ENCODE measurements at places on chromosomes 1 and 21. TPM values are rescaled to one million over a fixed set of nuclear protein-coding genes. Genes with fewer than 3 reads are reported as not detected.

The DAB1 gene
- 4.6 TPM for total RNA-seq

The GJA9 gene
- total RNA-seq, result not detected

The ACTN2 gene
- total RNA-seq, result 1,902 TPM

The LRRC47 gene
- 51.4 TPM for total RNA-seq

The HRNR gene
- total RNA-seq, result not detected

GRCh38 chr1:145758116-145758515 lies 38.8 kb downstream of the CD160 start:
- no peak for DNase-seq

DNA sequence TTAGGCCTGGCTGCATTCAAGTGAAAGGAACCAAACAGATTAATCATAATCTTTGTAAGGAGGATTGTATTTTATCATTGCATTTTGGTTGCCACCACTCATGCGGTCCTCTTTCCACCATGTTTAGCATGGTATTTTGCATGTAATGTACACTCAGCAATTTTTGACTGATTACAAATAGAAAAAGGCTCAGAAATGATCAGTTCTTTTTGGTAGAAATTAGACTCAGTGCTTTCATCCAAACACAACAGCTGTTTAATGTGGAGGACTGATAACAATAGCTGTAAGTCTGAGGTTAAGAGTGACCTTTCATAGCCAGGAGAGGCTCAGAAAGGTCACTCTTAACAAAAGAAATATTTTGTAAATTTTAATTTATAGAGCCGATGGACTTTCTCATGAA lies 25.3 kb upstream of the DPH5 start:
- no peak for DNase-seq

- peak; percentile 9 for DNase-seq
Observed at GRCh38 chr21:43797925-43798715, 8.7 kb downstream of the RRP1 start.

GRCh38 chr1:28056129-28056925 lies 32.1 kb downstream of the EYA3 start:
- DNase-seq, result no peak

- DNase-seq, result no peak
Observed at GRCh38 chr1:15181564-15181963, 28.0 kb downstream of the TMEM51 start.

DNA sequence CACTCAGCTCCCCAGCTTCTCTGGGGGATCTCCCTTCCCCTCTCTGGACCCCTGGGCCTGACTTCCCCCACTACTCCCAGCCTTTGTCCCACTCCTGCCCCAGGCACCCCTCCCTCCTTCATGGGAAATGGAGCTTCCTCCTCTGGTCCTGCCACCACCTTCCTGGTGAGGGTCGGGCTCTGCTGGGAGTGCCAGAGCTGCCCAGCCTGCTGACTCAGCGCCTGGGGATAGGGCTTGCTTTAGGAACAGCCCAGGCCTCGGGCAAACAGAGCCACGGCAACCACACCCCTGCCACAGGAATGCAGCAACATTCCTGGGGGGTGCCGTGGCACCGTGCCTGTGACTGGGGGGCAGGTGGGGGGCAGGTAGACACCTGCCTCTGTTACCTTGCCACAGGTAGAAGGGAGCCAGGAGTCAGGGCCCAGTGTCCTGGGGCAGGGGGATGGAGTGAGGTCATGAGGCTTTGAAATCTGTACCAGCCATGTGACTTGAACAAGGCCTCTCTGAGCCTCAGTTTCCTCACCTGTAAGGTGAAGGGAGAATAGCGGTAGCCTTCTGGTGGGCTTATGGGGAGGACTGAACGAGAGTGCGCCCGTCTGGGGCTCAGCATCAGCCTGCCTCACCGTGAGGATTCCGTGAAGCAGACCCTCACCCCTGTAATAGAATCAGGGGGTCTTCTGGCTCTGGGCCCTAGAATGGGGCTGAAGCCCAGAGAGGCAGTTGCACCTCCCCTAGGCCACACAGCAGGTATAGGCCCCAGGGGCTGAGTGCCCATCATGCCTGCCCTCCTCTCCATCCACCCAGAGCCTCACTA lies 17.8 kb upstream of the EPHA2 start:
- DNase-seq, result no peak

DNA sequence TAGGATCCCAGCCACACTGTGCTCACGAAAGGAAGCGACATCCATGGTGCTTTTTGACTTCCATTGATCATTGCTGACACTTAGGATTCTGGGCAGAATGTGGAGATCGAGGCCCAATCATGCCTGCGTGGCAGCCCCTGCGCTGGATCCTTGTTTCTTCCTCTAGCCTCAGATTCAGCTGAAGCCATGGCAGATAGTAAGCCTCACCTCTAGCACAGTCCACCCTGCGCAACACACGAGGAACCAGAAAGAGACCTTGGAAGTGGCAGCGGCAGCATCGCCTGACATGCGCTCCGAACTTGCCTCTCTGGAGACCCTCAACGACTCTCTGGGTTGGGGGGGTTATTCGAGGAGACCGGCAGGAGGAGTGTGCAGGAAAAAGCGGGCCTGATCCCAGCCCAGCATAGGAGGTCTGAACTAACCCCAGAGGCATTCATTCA lies 10.6 kb downstream of the HLX start:
- no peak for DNase-seq

DNA sequence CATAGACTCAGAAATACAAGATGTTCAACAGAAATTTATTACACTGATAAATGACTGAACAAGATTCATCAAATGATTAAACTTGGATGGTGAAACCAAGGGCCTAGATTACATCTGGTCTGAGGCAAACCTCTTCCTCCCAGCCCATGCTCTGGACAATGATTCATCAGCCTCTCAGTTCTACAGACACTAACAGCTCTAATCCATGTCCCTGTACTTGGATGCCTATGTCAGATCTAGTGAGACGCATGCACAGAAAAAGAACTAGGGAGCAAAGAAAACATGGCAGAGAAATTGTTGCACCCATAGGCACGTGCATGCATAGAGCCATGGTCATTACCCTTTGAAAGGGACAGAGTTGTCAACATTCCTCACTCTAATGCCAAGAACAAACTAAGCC lies 250.1 kb downstream of the KCNH1 start:
- no peak for DNase-seq
